NCI-H1694 treated with DMSO at 0.1 percent for 48 hours (cell line): ENCODE measurements at places on chromosomes 2 and 18.
A peak's percentile ranks its signal among the peaks of the same experiment; 100 is the strongest.

GRCh38 chr2:107383691-107384090 is 443.0 kb upstream of the RGPD4 start:
- DNase-seq, result no peak

- no peak for DNase-seq
Observed at GRCh38 chr2:112767693-112768330, 3.4 kb upstream of the CKAP2L start.

GRCh38 chr2:55585451-55586080 is 31.9 kb downstream of the PPP4R3B start:
- DNase-seq, result no peak

DNA sequence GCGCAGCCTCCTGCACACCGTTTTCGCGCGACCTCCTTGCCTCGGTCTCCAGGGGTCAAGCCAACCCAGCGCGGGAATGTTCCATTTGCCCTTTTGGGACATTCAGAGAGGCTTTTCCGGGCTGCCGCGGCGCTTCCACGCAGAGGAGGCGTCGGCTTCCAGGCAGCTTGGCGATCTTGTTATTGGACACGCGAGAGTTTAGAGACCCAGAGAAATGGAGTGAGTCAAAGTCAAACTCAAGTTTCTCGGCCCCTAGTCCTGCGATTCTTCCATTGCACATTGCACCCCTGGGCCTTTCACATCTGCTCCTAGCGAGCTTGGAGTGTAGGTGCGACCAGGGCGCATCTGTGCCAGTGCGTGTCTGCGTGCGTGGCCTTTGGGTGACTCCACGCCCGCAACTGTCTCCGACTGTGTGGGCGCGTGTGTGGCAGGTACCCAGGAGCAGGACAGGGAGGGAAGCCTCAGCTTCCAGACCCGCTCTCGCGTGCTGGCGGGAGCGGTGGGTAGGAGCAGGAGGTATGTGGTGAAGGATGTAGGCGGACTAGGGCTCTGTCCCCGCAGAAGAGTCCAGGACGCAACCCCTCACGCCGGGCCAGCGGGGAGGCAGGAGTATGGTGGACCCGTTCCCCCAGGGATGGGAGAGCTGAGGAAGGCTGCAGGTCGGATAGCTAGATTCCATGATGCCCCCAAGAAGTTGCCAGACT is 13.5 kb downstream of the SIX3 start:
- no peak for DNase-seq

- no peak for DNase-seq
Observed at GRCh38 chr2:29951576-29951975, 30.2 kb upstream of the ALK start.

GRCh38 chr2:10141736-10142639 is 19.4 kb downstream of the RRM2 start:
- peak; percentile 60 for DNase-seq
